NCI-H1694 treated with DMSO at 0.1 percent for 48 hours (cell line): ENCODE measurements at places on chromosomes 7 and 10.

GRCh38 chr10:36220151-36220550, 578.1 kb upstream of the FZD8 start:
- DNase-seq: no peak

DNA sequence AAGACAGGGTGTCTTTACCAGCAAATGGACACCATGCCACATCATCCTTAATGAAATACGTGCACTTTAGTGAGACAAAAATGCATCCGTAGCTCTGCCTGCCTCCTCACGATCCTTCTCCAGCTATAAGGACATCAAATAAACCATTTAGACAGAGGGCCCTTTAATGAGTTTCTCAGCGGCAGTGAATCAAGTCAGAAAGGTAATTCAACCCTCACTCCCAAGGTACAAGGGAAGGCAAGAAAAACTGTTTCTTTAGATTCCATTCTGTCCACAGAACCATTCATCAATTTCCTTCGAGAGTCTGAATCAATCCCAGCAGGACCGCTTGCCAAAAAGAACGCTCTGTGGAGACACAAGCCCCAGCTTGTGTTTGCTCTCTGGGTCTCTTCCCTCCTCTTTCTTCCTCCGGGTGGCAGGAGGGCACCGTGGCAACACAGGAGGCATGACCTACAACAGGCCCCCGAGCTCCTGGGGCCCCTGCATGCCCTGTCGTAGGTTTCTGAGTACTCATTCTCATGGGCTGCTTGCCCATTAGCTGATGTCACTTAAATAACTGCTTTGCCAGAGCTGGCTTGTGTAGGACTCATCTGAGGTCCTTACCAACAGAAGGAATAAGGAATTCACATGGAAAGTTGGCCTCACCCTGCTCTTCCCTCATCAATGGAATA, 297.8 kb upstream of the PRKCQ start:
- no peak for DNase-seq

DNA sequence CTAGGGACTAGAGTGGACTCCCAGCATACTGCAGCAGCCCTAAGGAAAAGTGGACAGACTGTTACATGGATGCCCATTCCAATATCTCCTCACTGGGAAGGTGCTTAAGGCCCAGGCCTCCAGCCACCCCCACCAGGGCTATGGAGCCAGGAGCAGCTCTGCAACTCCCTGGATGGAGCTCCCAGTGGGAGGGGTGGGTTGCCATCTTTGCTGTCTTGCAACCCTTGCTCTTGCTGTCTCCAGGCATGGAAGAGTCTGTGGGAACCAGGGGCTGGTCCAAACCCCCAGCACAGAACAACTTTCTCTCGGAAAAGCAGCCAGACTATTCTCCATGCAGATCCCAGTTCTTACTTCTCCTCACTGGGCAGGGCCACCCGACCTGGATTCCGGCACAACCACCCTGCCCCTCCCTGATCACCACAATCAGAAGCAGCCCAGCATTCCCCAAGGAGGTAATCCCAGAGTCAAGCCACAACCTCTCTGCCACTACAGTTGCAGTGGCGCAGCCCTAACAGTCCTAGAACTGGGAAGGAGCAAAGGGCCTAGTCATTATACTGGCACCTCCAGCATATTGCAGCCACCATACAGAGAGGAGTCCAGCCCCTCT, 41.8 kb upstream of the ZNF488 start:
- DNase-seq: no peak

- DNase-seq: peak; percentile 29
Observed at GRCh38 chr10:94279835-94280709, 82.7 kb downstream of the NOC3L start.

- DNase-seq: no peak
Observed at GRCh38 chr10:97567891-97568290, 4.7 kb upstream of the ANKRD2 start.

- DNase-seq: no peak
Observed at GRCh38 chr10:58813573-58813972, 300.9 kb downstream of the BICC1 start.

DNA sequence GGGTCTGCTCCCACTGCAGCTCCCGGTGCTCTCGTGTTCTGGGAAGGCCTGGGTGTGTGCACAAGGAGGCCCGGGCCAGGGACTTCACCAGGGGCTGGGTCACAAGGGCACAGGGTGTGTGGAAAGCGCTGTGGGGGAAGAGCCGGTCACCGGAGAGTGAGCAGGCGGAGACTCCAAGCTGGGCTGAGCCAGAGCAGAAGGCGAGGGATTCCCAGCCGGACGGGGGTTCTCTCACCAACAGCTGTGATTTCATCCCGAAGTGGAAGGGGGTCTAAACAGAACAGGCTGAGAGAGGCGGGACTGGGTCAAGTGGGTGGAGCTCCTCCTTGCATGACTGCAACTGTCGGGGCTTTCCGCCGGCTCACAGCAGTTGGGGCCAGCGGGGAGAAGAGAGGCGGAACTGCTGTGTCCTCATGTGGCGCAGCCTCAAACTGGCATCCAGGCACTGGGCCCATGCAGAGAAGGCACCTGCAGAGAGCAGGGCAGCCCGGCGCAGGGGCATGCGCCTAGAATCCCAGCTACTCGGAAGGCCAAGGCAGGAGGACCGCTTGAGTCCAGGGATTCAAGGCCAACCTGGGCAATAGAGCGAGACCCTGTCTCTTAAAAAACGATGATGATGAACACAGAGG, 7.6 kb upstream of the ORAI2 start:
- peak; percentile 2 for DNase-seq

DNA sequence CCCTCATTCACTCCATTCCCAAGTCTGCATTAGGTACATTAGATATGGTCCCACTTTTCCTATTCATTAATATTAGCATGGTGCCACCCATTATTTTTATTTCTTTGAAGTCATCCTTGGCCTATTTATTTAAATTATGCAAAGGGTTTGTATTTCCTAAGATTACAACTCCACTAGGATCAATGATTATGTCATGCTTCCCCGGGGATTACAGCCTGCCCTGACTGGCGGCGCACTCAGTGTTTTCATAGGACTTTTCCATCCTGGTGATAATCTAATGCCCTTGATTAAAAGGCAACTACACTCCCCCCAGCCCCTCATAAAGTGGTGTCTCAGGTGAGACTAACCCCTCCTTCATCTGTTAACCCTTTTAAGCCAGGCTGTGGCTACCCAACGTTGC, 187.2 kb downstream of the POU6F2 start:
- no peak for DNase-seq
